ENCODE measurements at places on chromosomes 16 and 17.
A peak's percentile ranks its signal among the peaks of the same experiment; 100 is the strongest.

DNA sequence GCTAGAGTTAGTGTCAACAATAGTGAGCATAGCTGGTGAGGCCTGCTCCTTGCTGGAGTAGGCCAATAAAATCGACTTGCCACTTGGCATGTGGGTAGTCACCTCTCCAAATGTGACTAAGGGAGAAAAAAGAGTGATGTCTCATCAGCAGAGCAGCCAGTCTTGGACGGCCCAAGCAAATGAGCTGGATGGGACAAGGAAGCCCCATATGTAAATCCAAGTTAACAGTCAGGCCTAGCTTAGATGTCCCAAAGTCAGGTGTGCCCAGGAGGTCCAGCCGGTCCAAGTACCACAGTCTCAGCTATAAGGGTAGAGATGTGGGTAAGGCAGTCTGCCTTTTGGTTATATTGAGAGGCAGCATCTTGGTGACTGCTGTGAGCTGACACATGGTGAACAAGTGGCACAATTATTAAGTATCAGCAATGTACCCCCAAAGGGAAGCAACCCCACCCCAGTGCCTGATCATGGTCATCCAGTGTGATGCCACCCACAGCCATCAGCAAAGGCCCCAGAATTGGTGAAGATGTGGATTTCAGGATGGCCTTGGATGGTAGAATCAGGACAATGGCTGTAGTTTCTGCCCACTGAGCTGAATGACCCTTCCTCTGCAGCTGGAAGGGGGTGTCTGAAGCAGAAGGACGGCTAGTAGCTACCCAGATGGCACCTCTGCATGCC lies 83.4 kb downstream of the TNFRSF13B start:
- no peaks in the 10 kb centered on the region for H3K36me3 ChIP-seq
- no peaks in the 10 kb centered on the region for H3K27me3 ChIP-seq
- DNase-seq, result no peak
- no peak overlapping the region for H3K4me3 ChIP-seq

GRCh38 chr17:13031718-13032350 lies 14.0 kb upstream of the ELAC2 start:
- H3K27me3 ChIP-seq, result no peaks in the 10 kb centered on the region
- peak; percentile 49 for DNase-seq
- H3K4me3 ChIP-seq, result no peak overlapping the region
- no peak overlapping the region for H3K27ac ChIP-seq

DNA sequence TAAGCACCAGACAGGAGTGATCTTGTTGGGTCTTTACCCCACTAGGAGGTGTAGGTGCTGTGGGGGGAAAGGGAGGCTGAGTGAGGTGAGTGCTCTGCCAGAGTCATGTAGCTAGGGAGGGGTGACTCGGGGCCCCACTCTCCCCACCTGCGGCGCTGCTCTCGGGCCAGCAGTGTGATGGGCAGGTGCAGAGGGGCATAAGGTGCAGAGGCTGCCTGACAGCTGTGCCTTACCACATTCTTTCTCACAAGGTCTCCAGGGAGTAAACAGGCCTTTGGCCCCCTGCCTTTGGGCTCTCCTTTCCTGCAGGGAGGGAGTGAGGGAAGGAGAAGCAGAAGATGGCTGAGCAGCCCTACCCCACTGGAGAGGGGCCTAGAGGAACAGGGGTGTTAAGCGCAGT lies 4.5 kb upstream of the CNP start:
- H3K4me1 ChIP-seq, result peaks cover 12% of the 10 kb centered on the region
- no peaks in the 10 kb centered on the region for H3K36me3 ChIP-seq
- no peak overlapping the region for H3K27ac ChIP-seq

- no peaks in the 10 kb centered on the region for H3K36me3 ChIP-seq
- peak; percentile 42 for DNase-seq
- H3K4me1 ChIP-seq, result no peaks in the 10 kb centered on the region
Observed at GRCh38 chr16:49876716-49877129, 20.8 kb upstream of the ZNF423 start.
